Stimulated activated CD8-positive, alpha-beta memory T cell treated with anti-CD3 and anti-CD28 coated beads, Interleukin-15, amount 100 ng/mL, for 1 hour (primary cell): ENCODE measurements at places on chromosomes 7 and 10.

GRCh38 chr7:36644625-36645422, 79.5 kb downstream of the AOAH start:
- no peak for DNase-seq

- no peak for DNase-seq
These were observed 18.6 kb downstream of the OGDHL start for GRCh38 chr10:49743464-49744075.

- no peak for DNase-seq
These were observed 44.9 kb downstream of the HIBADH start for GRCh38 chr7:27617651-27618381.

GRCh38 chr7:25308246-25308645, 80.0 kb upstream of the NPVF start:
- DNase-seq = no peak

DNA sequence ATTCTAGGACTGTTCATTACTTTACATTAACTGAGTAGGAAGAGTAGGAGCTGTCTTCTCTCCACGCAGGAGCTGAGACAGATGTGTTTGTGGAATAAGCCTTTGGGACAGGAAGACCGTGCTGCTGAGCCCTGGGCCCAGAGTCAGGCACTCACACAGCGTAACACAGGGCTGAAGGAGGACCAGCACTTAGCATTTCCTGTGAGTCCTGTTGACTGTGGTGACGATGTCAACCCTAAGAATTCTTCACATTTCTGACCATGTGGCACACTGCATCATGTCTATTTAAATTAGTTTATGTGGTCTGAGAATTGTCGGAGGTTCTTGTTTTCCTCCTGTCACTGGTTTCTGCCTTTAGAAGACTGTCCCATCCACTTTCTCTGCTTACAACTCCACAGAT, 117.2 kb downstream of the PIP4K2A start:
- DNase-seq = no peak

DNA sequence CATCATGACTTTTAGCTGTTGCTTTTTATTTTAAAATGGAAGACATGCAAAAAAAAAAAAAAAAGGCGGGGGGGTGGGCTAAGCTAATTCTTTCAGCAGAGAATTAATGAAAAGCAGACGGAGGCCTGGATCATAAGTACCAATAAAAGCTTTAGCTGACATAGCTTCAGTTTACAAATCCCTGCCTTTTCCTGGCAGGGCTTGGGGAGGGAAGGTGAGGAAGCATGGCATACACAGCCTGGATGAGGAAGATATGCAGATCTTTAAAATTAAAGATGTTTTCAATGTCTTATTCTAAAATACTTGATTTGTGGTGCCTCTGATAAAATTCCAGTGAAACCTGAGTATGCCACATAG, 57.0 kb downstream of the ICA1 start:
- no peak for DNase-seq

GRCh38 chr10:60413306-60414012, 23.8 kb upstream of the ANK3 start:
- no peak for DNase-seq
